ENCODE measurements at places on chromosomes 3 and 15.

DNA sequence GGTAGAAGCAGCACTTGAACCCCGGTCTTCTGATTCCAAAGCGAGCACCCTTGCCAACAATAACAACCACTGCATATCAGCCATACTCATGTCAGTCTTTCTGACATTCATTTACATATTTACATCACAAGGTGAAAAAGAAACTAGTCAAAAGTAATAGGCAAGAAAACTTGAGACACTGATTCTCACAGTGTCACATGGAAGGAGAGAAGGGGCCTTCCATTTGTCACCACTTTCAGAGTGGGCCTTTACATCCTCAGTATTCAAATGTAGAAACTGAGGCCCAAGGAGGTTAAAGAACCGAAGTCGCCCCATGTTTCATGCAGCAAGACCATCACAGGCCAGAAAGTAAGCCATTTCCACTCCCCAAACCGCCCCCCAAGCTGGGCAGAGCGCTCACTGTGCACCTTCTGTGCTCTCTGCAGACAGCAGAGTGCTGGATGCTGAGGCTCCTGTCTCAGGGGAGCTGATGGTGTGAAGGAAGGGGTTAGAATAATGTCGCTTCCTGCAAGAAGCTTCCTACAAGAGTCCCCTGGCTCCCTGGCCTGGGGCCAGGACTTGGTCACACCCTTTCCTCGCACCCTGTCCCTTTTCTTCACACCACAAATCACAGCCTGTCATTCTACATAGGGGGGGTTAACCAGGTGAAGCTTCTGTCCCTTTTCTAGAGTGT, 260.1 kb downstream of the UACA start:
- ATAC-seq: peak; percentile 33

- ATAC-seq: no peak
Measured at GRCh38 chr3:124777762-124778470, 47.7 kb downstream of the UMPS start.

GRCh38 chr15:29615791-29616190, 206.5 kb downstream of the TJP1 start:
- no peak for ATAC-seq

DNA sequence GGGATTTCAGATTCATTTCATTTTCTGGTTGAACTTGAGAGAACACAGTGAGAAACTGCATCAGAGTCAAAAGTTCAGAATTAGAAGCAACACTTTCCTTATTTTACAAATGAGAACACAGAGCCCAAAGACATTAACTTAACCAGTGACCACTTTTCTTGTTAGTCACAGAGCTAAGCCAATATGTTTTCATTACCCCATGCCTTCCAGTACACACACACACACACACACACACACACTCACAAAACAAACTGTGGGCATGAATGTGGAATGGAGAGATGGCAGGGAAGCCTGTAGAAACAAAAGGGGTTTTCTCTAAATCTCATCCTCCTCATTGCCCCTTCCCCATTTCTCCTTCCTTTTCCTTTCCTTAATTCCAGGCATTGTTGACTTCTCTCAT, 267.4 kb upstream of the GADL1 start:
- ATAC-seq: no peak

DNA sequence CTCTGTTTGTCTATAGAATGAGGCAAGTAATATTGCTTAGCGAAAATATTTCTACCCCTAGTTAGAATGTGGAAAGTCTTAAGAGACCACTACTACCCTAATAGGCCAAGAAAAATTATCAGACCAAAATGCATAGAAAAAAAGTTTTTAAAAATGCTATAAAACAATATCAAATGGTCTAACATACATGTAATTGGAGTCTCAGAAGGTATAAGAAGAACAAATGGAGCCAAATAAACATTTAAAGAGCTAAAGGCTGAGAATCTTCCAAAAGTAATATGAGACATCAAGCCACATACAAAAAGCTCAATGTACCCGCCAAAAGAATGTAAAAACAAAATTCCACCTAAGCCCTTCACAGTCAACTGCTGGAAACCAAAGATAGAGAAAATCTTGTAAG, 133.5 kb upstream of the GADL1 start:
- no peak for ATAC-seq

DNA sequence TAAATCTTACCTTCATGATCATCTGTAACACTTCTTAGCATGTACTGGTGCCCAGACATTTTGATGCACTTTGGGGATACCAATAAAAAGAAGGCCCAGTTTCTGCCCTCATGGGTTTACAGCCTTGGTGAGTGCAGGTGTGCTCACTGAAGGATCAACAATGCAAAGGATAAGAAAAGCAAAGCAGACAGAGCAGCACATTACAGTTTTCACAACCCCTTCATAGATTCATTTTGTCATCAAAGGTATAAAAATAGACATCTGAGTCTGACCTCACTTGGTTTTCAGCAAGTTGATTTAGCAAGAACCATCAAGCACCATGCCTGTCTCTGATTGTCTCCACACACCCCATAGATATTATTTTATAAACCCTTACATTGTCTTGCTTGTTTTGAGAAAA, 77.6 kb downstream of the BFSP2 start:
- ATAC-seq: no peak

All from activated T-helper 17 cell treated with anti-CD3 and anti-CD28 coated beads, Interleukin-2, amount 50 U/mL, for 72 hours (primary cell).